ENCODE measurements at places on chromosomes 12 and 14. TPM values are rescaled to one million over a fixed set of nuclear protein-coding genes. Genes with fewer than 3 reads are reported as not detected.

DNA sequence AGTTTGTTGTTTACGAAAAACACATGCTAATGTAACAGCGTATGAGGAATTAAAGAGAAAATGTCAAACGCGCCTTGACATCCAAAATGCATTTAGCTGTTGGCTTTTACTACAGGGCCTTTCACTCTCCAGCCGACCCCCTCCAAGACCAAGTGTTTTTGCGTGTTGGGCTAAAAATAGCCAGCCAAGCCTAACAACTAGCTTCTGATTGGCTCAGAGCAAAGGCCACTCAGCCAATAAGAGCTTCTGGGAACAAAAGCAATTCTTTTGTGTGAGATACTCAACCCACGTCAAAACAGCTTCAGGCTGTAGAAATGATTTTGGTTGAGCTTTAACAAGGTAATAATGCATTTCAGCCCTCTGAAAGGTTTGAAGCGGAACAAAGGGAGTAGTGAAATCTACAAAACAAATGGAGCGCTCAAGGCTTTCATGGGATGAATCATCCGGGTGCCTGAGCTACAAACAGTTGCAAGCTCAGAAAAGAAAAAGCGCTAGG, 198.7 kb upstream of the DCN start:
- DNase-seq, result peak; percentile 56
- H3K27ac ChIP-seq, result peak overlapping the region; percentile 99
- H3K4me1 ChIP-seq, result peaks cover 16% of the 10 kb centered on the region
- H3K36me3 ChIP-seq, result no peaks in the 10 kb centered on the region
- peak overlapping the region; percentile 98 for H3K4me3 ChIP-seq
- H3K27me3 ChIP-seq, result no peaks in the 10 kb centered on the region

- no peaks in the 10 kb centered on the region for H3K36me3 ChIP-seq
- no peak overlapping the region for H3K4me3 ChIP-seq
- peaks cover 2% of the 10 kb centered on the region for H3K27me3 ChIP-seq
- no peak for DNase-seq
- H3K4me1 ChIP-seq, result peaks cover 15% of the 10 kb centered on the region
Measured at GRCh38 chr14:96233661-96234060, 22.3 kb upstream of the BDKRB1 start.

- H3K36me3 ChIP-seq, result no peaks in the 10 kb centered on the region
- DNase-seq, result no peak
- peaks cover 2% of the 10 kb centered on the region for H3K27me3 ChIP-seq
Measured at GRCh38 chr12:90303771-90304170, 595.1 kb upstream of the ATP2B1 start.

GRCh38 chr14:82180139-82180538, 646.5 kb upstream of the SEL1L start:
- DNase-seq, result no peak
- H3K4me1 ChIP-seq, result no peaks in the 10 kb centered on the region
- H3K4me3 ChIP-seq, result no peak overlapping the region
- H3K27me3 ChIP-seq, result peaks cover 2% of the 10 kb centered on the region
- H3K36me3 ChIP-seq, result no peaks in the 10 kb centered on the region

Gene SCNN1A
- total RNA-seq, result 0.74 TPM

DNA sequence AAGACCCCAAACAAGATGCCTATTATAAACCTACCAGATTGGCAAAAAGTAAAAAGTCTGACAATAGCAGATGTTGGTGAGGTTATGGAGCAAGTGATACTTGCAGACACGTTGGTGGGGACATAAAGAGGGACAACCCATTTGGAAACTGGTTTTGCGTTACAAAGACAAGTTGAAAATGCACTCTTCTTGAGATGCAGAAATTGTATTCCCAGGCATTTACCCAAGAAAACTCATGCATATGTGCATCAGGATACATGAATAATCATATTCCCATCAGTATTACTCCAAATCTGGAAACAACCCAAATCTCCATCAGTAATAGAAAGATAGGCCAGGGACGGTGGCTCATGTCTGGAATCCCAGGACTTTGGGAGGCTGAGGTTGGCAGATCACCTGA, 12.8 kb upstream of the GOLGA5 start:
- no peaks in the 10 kb centered on the region for H3K36me3 ChIP-seq
- H3K4me1 ChIP-seq, result no peaks in the 10 kb centered on the region

GRCh38 chr14:29205658-29206057, 439.1 kb downstream of the FOXG1 start:
- no peak for DNase-seq

- peaks cover 5% of the 10 kb centered on the region for H3K4me1 ChIP-seq
- H3K27ac ChIP-seq, result peak overlapping the region; percentile 53
- no peak for DNase-seq
- H3K36me3 ChIP-seq, result no peaks in the 10 kb centered on the region
- H3K4me3 ChIP-seq, result no peak overlapping the region
Measured at GRCh38 chr14:90140298-90140955, 78.6 kb downstream of the KCNK13 start.

DNA sequence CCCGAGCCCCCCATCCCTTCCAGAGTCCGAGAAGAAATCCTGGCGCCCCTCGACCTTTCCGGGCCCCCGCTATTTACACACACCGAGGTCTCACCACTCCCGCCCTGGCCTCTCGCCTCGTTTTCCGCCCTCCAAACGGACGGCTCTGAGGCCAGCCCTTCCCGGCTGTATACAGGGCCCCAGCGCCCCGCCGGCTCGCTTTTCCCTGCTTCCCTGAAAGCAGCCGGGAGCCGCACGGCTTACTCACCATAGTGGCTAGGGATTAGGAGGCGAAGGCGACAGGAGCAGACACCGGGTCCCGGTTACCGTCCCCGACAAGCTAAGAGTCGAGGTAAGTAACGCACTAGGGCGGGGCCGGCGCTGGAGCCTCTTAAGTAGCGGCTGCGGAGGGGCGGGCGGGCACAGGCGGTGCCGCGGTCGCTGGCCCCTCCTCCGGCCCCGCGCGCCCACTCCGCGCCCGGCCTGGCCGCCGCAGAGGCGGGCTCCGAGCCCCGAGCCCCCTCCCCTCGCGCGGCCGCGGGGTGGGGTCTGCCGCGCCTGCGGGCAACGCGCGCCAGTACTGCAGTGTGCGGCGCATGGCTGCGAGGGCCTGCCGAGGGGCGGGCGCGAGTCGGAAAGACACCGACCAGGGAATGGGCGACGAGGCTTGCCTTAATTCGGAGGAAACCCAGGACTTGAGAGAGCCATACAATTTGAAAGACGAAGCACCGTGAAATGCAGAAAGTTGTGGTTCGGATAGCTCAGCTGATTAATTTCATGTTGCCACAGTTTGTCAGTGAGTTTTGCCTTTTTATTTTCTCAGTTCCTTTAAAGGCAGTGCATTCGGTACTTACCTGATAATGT, at the start of gene TUBA1B:
TUBA1B (minus strand) TSS at position 345 of the 843 bp plus-strand sequence; CDS start at position 250, 95 bp downstream.
- H3K36me3 ChIP-seq, result peaks cover 10% of the 10 kb centered on the region
- H3K27me3 ChIP-seq, result peaks cover 8% of the 10 kb centered on the region
- DNase-seq, result peak; percentile 90
- peaks cover 15% of the 10 kb centered on the region for H3K4me1 ChIP-seq

- no peak overlapping the region for H3K4me3 ChIP-seq
- H3K36me3 ChIP-seq, result no peaks in the 10 kb centered on the region
- H3K27ac ChIP-seq, result no peak overlapping the region
Measured at GRCh38 chr12:116916714-116917114, 6.0 kb downstream of the FBXW8 start.

GRCh38 chr12:64172143-64172970, 49.7 kb downstream of the KICS2 start:
- no peaks in the 10 kb centered on the region for H3K4me1 ChIP-seq
- H3K4me3 ChIP-seq, result no peak overlapping the region
- H3K27ac ChIP-seq, result no peak overlapping the region

DNA sequence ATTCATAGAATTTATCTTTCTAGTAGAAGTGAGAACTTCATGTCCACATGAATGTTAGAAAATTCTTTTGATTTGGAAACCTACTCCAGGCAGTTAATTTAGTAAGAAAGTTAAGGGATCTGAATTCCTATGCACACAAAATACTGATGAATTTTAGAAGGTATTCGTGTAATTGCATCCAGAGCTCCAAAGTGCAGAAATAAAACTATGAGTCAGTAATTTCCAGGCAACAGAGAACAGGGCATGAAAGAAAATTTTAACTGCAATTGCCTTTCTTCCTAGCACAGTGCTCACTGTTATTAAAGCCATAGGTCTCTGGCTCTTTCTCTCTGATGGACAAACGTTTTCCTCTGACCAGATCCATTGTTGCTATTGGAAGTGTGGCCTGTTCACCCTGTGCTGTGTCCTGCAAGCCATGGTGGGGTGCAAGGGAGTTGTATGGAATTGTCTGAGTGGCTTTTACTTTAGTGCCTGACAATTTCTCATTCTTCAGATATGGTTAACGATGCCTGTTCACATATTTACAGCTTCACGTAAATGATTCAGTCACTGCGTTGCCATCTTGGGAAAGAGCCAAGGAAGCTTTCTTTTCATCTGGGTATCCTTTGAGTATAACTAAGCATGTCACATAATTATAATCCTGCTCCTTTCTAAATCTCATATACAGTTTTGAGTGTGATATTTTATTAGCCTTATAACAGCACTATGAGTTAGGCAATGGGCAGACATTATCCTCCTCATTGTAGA, 145.1 kb downstream of the ACSS3 start:
- no peaks in the 10 kb centered on the region for H3K27me3 ChIP-seq
- no peaks in the 10 kb centered on the region for H3K36me3 ChIP-seq
- no peak for DNase-seq

- peaks cover 5% of the 10 kb centered on the region for H3K4me1 ChIP-seq
- DNase-seq, result no peak
- H3K36me3 ChIP-seq, result no peaks in the 10 kb centered on the region
- H3K27ac ChIP-seq, result no peak overlapping the region
- peaks cover 3% of the 10 kb centered on the region for H3K27me3 ChIP-seq
- H3K4me3 ChIP-seq, result no peak overlapping the region
Measured at GRCh38 chr14:68753690-68754089, 39.2 kb downstream of the ZFP36L1 start.

- peaks cover 15% of the 10 kb centered on the region for H3K27me3 ChIP-seq
- H3K4me3 ChIP-seq, result no peak overlapping the region
- H3K4me1 ChIP-seq, result peaks cover 44% of the 10 kb centered on the region
- no peak overlapping the region for H3K27ac ChIP-seq
Measured at GRCh38 chr12:3207175-3207574, 130.0 kb downstream of the TSPAN9 start.

Gene PTPRR
- total RNA-seq, result 0.34 TPM

- no peaks in the 10 kb centered on the region for H3K36me3 ChIP-seq
- peak within 1 kb of the TSS; percentile 99 for H3K4me3 ChIP-seq
- peaks cover 10% of the 10 kb centered on the region for H3K27me3 ChIP-seq
- peak within 1 kb of the TSS; percentile 99 for H3K27ac ChIP-seq
Measured at GRCh38 chr12:63844391-63845341, at the start of gene SRGAP1. SRGAP1 (plus strand) TSS chr12:63844700; CDS start chr12:63844817, 117 bp downstream.

DNA sequence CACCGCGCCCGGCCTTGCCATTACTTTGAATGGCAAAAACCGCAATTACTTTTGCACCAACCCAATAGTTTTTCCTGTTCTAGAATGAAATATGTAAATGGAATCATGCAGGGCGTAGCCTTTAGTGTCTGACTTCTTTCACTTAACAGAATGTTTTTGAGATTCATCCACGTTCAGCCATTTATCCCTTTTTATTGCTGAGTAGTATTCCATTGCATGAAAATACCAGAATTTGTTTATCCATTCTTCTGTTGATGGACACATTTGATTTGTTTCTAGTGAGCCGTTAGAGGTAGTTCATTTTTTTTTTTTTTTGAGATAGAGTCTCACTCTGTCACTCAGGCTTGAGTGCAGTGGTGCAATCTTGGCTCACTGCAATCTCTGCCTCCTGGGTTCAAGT, 90.6 kb downstream of the SLC25A47 start:
- H3K36me3 ChIP-seq, result no peaks in the 10 kb centered on the region
- no peak overlapping the region for H3K27ac ChIP-seq

Gene HSPB8
- 0.32 TPM for total RNA-seq

GRCh38 chr14:60114881-60115280, 23.2 kb downstream of the PCNX4 start:
- H3K4me3 ChIP-seq, result no peak overlapping the region
- H3K27me3 ChIP-seq, result peaks cover 3% of the 10 kb centered on the region
- no peaks in the 10 kb centered on the region for H3K4me1 ChIP-seq
- no peak overlapping the region for H3K27ac ChIP-seq
- H3K36me3 ChIP-seq, result no peaks in the 10 kb centered on the region

- H3K36me3 ChIP-seq, result no peaks in the 10 kb centered on the region
- no peak for DNase-seq
- no peaks in the 10 kb centered on the region for H3K4me1 ChIP-seq
- peaks cover 2% of the 10 kb centered on the region for H3K27me3 ChIP-seq
- no peak overlapping the region for H3K27ac ChIP-seq
Measured at GRCh38 chr12:8867009-8867408, 44.6 kb downstream of the A2ML1 start.

DNA sequence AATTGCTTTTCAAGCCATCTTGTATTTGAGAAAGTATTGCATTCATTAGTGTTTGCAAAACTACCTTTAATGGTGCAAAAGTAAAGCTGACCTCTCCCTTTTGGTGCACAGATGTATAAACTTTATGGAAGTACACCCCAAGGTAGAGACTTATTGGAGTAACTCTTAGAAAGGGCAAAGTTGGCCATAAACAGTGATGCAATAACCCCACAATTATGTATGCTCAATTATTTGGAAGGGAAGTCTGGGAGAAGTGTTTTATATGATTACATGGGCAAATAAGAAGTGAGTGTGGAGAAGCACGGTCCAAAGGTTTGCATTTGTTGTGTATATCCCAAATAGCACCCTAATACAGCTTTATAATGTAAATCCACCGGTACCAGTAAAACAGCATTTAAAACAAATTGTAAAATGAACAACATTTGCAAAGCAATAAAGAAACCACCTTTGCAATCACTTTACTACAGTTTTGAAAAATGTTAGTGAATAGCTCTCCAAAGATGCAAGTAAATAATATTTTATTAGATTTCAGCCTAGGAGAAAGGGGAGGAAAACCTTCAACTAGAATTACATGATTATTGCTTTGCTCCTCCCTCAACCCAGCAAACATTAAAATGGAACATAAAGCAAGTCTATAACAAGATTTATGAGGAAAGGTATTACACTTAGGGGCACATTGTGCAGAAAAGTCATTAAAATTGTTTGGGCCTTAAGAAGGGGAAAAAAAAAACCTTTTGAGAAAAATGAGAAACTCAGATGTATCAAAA, 70.5 kb downstream of the HMGA2 start:
- peaks cover 8% of the 10 kb centered on the region for H3K4me1 ChIP-seq
- H3K36me3 ChIP-seq, result no peaks in the 10 kb centered on the region
- DNase-seq, result no peak
- no peak overlapping the region for H3K27ac ChIP-seq
- no peak overlapping the region for H3K4me3 ChIP-seq
- H3K27me3 ChIP-seq, result peaks cover 4% of the 10 kb centered on the region

DNA sequence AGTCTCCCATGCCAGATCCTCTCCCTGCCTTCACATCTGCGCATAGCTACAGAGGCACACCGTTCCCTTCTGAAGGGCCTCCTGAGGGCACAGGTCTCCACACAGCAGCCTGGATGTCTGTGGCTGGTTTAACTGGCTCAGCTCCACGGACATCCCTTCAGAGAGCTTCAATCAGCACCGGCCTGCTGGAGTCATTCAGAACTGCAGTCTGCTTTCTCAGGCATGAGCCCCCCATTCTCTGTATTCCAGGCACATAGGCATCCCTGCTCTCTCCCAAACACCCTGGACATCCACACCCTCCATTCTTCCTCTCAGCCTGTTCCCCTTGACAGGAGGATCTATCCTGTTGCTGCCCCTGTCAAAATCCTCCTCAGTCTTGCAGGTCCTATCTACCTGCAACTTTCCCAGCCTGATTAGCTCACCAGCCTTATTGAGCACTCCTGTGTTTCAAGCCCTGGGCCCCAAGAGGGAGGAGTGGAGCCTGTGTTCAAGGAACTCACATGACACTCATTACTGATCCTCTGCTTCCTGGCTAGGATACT, 2.9 kb upstream of the DHRS2 start:
- H3K27ac ChIP-seq, result peak overlapping the region; percentile 81
- H3K4me3 ChIP-seq, result peak overlapping the region; percentile 17
- no peak for DNase-seq
- peaks cover 5% of the 10 kb centered on the region for H3K27me3 ChIP-seq

- H3K36me3 ChIP-seq, result no peaks in the 10 kb centered on the region
- DNase-seq, result no peak
- no peaks in the 10 kb centered on the region for H3K27me3 ChIP-seq
- H3K27ac ChIP-seq, result no peak overlapping the region
Measured at GRCh38 chr12:95834572-95834971, 24.2 kb upstream of the SNRPF start.
